ENCODE measurements at places on chromosomes 5 and 9.

GRCh38 chr5:136724161-136724560 is 358.8 kb upstream of the TRPC7 start:
- no peak for DNase-seq

DNA sequence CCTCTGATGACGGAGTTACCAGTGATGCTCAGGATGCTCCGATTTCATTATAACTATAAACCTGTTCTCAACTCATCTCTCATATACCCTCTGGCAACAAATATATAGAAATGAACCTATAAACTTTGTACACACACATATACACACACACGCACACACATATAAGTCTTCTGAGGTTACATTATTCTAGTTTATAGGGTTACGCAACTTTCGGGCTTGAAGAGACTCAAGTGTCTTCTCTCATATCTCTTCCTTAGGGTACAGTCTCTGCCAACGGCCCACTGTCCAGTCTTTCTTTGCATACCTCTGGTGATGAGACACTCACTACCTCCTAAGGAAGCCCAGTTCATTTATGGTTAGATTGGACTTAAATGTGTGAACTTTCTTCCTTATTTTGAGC is 69.4 kb upstream of the TBC1D2 start:
- no peak for DNase-seq

GRCh38 chr5:32261198-32261597 is 51.5 kb downstream of the MTMR12 start:
- DNase-seq, result no peak

DNA sequence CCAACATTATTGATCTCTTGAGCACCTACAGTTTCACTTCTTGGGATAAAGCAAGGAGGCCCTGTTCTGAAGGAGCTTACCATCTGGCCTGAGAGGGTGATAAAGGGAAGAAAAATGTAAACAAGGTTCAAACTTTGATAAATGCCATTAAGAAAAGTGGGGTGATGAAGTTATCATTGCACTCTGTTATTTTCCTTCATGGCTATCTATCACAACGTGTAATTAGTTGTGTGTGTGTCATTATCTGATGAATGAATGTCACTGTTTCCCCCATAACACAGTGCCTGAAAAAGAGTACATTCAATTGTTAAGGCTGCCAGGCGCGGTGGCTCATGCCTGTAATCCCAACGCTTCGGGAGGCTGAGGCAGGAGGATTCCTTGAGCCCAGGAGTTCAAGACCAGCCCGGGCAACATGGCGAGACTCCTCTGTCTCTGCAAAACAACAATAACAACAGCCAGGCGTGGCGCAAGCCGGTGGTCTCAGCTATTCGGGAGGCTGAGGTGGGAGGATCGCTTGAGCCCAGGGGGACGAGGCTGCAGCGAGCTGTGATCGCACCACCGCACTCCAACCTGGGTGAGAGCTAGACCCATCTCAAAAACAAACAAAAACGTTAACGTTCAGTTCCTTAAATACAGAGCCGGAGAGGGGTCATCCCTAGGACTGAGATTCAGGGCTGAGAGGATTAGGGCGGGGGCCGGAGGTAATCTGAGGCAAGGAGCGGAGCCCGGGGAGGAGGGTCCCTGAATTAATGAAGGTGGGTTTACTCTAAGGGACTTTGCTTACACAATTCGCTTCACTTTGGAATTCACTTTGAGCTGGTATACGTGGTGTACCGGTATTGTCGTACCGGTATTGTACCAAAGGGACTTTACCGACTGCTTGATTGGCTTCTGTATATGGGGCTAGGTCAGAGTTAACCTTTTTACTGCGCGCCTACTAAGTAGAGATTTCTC is 917 bp downstream of the NHP2 start:
- DNase-seq, result no peak

GRCh38 chr9:121963528-121963995 is 129.5 kb downstream of the TTLL11 start:
- no peak for DNase-seq

DNA sequence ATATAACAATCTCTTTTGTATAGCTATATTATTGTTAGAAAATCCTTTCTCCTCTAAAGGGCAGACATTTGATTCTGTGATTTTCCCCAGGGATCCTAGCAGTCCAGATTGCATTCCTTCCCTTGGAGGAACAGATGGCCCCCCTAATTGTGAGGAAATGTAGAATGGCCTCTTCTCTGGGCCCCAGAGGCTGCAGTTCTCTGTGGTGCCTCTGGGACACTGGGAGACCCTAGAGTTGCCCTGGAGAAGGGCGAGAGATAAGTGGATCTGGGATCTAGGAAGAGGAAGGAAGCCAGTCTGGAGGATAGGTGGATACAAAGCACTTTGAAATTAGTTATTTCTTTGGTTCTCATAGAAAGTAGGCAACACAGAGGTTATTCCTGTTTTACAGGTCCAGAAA is 1.9 kb upstream of the HINT2 start:
- no peak for DNase-seq

Measured in SW 1271 (cell line).